ENCODE measurements at places on chromosomes 5 and 9.

DNA sequence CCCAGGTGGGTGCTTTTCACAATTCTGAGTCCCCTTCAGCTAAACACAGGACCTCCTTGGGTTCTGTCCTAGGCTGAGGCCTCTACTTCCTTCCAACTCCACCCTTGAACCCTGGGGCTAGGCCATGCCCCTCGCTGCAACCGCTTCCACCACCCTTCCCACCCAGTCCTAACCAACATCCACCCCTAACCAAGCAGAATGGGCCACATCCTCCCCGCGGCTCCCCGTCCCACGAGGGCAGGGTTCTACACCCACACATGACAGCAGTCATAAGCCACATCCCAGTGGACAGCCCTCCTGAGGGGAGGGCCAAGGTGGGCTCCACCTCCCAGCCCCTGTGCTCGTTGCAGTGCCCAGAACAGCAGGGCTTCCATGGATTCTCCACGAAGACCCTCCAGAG is 65.8 kb downstream of the SHB start:
- no peak for DNase-seq

DNA sequence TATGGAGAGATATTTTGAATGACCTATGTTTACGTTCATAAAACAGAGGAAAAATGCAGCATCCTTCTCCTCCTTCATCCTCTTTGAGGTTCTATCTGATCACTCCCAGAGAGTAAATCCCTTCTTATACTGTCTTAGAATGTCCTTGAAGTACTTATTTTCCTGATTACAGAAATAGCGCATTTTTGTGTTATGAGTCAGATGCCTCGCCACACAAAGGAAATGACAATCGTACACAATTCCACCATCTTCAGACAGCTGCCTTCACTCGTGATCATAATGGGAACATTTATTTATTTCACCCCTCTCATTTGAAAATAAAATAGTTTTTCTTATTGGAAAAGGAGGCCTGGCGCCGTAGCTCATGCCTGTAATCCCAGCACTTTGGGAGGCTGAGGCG is 2.4 kb upstream of the GLT6D1 start:
- DNase-seq, result no peak

- no peak for DNase-seq
Observed at GRCh38 chr5:73115399-73116051, 4.8 kb upstream of the TMEM171 start.

GRCh38 chr9:136539427-136540421 is 6.1 kb downstream of the NOTCH1 start:
- DNase-seq, result peak; percentile 89

GRCh38 chr5:62521319-62521718 is 57.3 kb upstream of the LRRC70 start:
- no peak for DNase-seq

GRCh38 chr9:13734601-13735000 is 455.1 kb upstream of the MPDZ start:
- DNase-seq, result no peak

- no peak for DNase-seq
Observed at GRCh38 chr9:95103871-95104580, 213.5 kb downstream of the FANCC start.

DNA sequence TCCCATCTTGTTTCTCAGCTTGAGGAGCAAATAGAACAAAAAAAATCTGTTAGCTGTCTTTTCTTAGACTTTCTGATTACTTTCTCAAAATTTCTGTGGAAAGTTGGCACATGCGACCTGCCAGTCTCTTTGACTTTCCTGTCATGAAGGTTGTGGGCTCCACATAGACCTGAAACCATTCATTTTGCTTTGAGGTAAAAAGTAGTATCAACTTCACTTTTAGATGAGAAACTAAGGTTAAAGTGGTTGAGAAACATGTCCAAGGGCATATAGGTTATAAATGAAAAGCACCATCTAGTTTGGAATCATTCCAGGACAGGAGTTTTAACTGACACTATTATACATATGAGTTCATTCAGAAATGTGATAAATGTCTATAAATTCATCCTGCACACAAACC is 42.7 kb downstream of the ST8SIA4 start:
- DNase-seq, result no peak

DNA sequence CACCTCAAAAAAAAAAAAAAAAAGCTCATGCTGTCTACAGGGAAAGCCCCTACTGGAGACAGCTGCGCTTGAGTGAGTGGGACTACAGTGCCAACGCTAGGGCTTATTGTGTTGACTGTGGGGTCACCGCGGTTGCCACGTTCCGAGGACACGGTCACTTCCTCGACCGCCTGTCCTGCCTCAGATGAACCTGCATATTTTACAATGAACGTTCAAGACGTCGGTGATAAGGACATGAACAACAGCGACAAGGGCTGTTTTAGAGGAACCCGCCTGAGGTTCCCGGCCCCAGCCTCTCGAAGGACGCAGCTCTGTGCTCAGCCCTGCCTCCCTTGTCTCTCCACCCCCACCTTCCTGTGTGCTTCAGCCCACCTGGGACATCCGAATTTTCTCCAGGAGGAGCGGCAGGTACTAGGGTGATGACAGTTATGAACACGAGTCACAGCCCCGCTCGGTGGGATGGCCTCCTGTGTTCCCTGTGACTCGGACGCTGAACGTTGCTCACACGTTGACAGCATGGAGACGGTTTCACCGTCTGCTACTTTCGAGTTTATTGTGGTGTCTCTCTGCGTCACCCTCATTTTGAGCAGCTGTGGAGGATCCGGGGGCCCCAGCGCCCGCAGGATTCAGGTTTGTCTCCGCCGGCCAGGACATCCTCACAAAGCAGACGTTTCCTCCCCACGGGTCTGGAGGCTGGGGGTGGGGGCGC is 11.3 kb upstream of the DIPK1B start:
- peak; percentile 69 for DNase-seq

DNA sequence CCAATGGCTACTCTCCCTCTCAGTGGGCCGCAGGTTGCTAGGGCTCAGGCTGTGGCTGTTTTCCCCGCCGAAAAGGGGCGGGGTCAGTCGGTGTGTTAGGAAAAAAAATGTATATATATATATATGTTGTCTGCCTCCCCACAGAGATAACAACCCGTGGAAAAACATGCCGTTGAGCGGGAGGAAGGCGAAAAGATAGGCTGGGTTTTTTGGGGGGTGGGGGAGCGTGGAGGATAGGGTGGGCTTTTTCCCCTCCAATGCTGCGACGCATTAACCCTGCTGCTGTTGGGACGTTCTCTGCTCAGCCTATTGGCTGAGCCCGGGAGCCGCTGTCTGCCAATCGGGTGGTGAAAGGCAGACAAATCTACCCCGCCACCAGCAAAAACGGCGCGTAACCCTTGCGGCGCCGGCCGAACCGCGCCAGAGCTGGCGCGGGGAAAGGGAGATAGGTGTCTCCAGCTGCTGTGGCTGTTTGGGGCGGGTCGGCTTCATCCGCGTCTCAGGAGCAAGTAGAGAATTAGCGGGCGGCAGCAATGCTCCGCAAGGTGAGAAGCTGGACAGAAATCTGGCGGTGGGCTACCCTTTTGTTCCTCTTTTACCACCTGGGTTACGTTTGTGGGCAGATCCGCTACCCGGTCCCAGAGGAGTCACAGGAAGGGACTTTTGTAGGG is at the start of gene PCDHGC4:
PCDHGC4 (plus strand) TSS at position 390 of the 671 bp plus-strand sequence; CDS start at position 534, 144 bp downstream.
- no peak for DNase-seq

DNA sequence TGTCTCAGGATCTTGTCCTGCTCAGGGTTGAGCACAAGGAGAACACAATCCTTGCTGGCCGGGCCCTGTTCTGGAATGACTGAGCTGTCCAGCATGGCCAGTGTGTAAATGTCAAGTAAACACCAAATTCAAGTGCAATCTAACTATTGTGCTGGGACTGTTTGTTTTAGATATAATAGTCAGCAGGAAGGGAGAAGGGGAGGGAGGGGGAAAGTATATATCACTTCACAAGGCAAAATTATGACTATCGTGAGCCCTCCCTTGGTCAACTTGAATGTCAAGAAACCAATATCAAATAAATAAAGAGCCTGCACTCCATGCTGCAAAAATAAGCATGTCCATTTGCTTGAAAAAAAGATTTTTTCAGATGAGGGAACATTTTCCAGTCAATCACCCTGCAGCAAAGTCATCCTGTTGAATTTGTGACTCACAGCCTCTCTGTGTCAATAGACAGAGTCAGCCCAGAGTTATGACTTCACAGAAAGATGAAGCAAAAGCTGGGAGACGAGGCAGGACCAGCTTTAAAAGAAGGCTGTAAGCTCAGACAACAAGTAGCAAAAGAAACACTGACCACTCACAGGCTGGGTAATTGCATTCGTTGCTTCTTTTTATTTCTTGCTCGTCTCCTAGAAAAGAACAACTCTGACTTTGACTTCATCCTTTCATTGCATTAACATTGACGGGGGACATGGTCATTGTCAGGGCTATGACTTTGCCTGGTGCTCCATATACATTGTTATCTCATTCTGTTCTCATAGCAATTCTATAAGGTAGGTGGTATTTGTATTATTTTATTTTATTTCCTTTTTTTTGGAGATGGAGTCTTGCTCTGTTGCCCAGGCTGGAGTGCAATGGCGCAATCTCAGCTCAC is 15.3 kb upstream of the KLF4 start:
- no peak for DNase-seq

DNA sequence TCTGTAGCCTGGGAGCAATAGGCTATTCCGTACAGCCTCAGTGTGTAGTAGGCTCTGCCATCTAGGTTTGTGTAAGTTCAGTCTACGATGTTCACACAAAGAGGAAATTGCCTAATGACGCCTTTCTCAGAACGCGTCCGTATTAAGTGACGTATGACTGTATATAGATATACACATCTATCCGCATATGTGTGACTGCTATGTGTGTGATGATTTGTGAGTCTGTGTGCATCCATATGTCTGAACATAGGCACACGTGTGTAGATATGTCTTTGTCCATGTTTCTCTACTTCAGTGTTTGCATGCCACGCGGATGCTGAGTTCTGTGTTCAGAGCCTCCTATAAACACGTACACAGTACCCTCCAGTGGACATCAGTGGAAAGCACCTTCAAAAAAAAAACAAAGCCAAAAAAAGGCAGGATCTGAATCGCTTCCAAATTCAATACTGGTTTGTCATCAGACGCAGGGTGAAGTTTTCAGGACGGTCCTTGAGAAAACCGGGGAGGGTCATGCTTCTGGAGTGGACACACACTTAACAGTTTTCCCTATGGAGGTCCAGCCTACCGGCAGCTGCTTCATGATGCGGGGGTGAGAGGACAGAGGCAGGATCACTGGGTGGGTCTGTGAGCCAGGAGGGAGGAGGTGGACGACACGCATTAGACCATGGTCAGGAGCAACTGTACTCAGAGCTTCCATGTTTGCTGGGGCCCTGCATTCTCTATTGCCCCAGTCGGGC is 29.5 kb upstream of the ALDH1B1 start:
- DNase-seq, result no peak

DNA sequence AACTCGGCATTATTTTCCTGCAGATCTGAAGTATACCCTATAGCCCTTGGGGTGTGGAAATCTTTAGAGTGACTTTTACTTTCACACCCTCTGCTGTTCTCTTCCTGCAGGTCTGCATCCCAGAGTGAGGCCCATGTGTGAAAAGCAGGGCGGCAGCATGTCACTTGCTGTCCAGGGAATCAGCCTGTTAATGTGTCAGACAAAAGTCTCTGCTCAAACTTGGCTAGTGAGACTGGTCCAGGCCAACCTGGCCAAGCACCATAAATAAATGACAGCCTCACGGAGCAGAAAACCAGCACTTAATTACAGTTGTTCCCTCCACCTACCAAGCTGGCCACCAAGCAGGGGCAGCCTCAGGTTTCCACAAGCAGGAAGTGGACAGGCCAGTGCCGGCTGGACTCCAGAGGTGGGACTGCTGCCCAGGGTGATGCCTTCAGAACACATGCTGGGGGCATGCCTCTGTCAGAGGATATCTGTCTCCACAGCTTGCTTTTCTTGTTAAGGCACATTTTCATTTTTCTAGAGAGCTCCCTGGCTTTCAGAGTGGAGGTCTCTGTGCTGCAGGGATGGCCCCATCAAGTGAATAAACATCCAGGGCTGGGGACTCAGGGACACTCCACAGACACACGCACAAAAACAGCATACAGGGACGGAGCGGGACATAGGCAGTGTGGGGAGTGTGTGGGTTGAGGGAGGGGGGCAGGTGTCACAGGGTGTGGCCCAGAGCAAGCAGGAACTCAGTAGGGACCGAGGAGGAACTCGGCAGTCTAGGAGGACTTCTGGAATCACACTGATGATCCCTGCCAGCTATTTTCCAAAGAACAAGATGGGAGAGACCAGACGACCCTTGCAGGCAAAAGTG is 243.8 kb upstream of the IRX1 start:
- DNase-seq, result no peak

DNA sequence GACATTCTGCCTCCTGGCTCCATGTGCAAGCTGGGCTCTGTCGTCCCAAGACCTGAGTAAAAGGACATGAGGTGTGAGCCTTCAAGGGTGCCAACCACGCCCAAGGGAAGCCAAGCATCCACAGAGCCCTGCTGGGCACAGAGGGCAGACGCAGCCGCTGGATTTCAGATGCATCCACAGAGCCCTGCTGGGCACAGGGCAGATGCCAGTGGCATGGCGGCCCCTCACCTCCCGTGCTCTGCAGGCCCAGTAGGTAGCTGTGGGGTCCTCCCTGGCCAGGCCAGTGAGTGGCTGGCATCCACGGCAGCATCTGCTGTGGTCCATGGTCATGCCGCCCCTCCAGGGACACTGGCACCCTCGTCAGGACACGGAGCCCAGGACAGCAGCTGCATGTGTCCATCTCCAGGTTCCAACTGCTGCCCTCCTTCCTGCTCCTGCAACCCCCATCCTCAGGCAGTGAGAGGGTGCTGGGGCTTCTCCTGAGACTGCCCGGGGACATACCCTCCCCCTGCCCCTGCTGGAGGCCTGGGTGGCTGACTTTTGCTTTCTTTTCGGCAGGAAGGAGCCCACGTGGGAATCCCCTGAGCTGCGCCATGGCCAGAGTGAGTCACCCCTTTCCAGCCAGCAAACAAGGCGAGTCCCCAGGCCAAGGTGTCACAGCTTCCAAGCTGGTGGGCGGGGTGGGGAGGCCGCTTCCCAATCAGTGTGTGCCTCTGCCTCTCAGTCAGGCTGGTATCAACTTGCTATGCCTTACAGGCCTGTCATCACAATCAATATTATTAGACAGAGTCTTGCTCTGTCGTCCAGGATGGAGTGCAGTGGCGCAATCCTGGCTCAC is 4.0 kb upstream of the TRAF2 start:
- peak; percentile 91 for DNase-seq
